GM12864 (cell line): ENCODE measurements at places on chromosomes 6 and 20.

DNA sequence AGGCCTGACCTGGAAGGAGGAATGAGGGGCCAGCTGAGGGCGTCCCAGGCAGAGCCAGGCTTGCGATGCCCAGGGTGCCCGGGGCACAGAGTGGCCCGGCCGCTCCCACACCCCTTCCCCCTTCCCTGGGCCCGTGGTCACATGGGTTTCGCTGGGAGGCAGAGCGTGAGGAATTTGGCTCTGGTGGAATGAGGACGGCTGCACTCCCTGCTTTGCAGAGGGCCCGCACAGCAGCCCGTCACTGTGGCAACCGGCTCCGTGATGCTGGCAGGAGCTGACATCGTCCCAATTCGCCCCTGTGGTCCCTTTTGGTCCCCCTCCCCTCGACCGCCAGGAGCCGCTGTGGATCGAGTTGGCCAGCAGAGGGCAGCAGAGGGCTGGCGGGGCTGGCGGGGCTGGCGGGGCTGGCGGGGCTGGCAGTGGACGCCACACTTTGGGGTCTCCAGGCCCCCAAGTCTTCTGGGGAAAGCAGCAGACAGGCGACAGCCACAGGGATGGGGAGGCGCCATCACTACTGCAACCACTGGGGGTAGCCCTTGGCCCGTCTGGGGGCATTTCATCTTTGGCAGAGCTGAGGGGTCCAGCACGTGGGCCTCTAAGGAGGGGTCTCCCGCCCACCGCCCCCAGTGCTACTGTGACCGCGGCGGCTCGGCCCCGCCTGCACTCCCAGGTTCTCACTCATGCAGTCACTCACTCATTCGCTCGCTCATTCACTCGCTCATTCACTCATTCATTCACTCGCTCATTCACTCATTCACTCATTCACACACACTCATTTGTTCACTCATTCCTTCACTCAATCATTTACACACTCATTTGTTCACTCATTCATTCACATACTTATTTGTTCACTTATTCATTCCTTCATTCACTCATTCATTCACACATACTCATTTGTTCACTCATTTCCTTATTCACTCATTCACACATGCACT lies 49.7 kb upstream of the BHLHE23 start:
- no peak for DNase-seq

DNA sequence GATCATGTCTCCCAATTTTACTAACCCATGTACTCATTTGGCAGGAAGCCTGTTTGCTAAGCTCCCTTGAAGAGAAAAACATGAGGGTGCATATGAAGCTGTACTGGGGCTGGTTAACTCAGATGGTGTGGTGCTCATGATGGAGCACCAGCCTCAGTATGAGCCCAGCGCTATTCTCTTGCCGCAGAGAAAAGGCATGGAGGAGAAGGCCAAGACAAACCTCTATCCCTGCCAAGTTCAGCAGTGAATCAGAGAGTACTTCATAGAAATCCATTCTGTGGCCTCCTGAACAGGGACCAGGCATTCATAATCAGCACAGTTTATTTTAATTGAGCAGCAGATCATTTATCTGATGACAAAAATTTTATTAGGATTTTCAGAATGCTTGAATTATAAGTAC lies 398.1 kb downstream of the LMBRD1 start:
- no peak for DNase-seq

- no peak for DNase-seq
These were observed 27.0 kb upstream of the IFNGR1 start for GRCh38 chr6:137246164-137246563.

DNA sequence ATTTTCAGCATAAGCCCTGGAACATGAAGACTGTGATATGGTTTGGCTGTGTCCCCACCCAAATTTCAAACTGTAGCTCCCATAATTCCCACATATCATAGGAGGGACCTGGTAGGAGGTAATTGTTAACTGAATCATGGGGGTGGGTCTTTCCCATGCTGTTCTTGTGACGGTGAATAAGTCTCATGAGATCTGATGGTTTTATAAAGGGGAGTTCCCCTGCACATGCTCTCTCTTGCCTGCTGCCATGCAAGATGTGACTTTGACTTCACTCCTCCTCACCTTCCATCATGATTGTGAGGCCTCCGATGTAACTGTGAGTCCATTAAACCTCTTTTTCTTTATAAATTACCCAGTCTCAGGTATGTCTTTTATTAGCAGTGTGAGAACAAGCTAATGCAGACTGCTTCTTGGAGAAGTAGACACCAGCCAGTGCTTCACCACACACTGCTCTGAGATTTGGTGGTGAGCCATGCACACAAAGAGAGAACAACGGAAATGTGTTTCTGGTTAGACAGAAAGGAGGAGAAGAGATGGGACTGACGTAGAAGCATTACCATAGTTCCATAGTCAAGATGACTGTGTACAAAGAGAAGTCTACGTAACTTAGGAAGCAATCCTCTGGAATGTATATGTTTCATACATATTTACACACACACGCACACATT lies 97.8 kb downstream of the BACH2 start:
- no peak for DNase-seq

DNA sequence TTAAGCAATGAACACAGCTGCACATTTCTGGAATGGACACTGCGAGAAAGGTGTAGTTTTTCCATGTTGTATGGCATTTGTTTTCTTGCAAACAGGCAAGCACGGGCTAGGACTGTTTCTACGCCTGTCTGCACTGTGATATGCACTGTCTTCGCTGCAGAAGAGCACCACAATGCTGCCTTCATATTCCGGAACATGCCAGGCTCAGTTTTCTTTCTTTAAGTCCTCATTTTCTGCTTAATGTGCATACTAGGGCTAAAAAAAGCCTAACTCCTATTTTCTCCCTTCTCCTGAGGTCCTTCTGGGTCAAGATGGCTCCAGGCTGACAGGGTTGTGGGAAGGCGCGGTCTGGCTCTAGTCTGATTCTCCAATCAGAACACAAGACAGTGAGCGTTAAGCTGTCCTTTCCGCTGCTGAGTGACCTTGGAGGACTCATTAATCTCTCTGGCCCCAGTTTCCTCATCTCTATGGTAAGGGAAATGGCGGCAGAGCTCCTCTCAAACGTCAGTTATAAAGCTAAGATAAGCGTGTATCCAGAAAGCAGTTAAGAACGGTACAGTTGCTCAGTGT lies 379.9 kb downstream of the C6orf118 start:
- DNase-seq = no peak

DNA sequence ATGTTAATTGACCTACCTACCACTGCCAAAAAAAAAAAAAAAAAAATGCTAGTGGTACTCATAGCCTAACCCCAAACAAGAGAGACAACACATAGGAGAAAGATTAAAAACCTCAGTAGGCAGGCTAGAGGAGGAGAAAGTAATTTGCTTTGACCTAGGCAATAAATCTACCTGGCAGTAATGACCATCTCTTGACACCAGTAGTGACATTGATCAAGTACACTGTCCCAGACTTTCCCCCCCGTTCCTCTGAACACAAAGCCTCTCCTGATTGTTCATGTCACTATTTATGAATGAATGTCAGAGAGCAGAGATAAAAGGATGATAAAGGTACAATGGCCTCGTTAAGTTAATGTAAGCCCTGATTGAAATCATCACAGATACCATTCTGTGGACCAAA lies 746.8 kb downstream of the CBLN4 start:
- DNase-seq = no peak

DNA sequence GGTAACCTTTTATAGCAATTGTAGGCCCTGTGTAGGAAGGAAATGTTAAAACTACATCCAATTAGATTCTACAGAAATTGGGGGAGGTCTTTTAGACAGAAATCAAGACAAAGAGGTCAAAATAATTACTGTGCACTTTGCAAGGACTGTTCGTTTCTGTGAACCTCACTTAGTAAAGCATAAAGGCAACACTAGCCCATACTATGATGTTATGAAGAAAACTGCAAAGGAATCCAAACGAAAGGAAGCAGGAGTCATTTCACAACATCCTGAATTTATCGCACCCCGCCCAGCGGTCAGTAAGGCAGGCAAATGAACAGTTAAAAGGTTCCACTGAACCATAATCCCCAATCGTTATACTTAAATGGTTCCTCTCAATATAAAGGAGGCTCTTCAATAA lies 429.5 kb upstream of the ARID1B start:
- DNase-seq = no peak

DNA sequence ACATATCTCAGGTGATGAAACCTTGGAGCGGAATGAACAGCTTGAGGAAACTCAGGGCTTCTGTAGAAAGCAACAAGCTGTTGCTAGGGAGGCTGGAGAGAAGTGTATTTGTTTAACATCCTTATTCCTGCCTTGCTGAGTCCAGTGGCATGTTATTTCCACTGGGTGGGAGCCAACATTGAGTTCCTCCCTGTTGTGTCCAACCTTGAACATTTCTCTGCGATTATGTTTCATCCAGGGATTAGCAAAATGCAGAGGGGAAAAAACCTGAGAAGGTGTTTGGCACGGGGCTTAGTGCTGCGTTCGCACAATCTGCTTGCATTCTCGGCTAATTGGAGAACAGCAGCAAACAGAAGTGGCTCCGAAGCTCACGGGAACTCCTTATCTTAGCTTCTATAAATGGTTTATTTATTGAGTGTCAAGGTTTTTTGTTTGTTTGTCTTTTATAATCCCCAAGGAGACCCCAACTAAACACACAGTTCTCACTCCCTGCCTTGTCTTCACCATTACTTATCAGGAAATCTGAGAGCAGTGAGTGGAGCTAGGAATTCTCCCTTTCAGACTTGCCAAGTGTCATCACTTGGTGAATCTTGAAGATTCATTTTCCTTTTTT lies 412.8 kb downstream of the CDC5L start:
- no peak for DNase-seq

- DNase-seq = no peak
These were observed 80.5 kb downstream of the MTFR2 start for GRCh38 chr6:136169394-136170148.

GRCh38 chr6:31430449-31430848 lies 27.1 kb downstream of the MICA start:
- DNase-seq = no peak

- DNase-seq = peak; percentile 84
These were observed 132.8 kb downstream of the CDK19 start for GRCh38 chr6:110682460-110682853.

- DNase-seq = no peak
These were observed 31.5 kb upstream of the COL10A1 start for GRCh38 chr6:116157391-116157790.

GRCh38 chr6:167416676-167417430 lies 92.0 kb downstream of the TTLL2 start:
- DNase-seq = no peak

DNA sequence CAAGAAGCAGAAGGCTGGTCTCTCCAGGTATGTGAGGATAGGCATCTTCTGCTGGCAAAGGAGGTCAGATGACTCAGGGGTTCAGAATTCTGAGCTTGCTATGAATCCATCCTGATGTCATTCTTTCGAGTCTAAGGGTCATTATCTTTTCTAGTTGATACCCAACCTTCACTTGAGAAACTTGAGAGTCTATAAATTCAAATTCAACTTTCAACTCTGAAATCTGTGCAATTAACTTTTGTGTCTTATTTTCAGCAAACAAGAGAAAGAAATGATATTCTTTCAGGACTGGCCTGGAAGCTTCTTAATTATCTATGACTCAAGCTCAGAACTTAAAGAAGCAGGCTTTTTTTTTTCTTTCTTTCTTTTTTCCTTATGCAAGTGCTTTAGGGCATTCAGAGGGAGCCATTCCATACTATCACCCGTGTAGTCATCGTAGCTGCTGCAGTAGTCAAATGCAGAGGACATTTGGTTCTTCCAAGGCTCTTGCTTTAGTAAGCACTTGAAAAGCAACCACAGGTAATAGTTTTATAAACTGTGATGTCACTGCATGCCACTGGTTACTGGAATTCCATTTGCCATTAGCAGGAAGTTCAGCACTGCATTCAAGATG lies 93.0 kb downstream of the ADTRP start:
- DNase-seq = no peak

DNA sequence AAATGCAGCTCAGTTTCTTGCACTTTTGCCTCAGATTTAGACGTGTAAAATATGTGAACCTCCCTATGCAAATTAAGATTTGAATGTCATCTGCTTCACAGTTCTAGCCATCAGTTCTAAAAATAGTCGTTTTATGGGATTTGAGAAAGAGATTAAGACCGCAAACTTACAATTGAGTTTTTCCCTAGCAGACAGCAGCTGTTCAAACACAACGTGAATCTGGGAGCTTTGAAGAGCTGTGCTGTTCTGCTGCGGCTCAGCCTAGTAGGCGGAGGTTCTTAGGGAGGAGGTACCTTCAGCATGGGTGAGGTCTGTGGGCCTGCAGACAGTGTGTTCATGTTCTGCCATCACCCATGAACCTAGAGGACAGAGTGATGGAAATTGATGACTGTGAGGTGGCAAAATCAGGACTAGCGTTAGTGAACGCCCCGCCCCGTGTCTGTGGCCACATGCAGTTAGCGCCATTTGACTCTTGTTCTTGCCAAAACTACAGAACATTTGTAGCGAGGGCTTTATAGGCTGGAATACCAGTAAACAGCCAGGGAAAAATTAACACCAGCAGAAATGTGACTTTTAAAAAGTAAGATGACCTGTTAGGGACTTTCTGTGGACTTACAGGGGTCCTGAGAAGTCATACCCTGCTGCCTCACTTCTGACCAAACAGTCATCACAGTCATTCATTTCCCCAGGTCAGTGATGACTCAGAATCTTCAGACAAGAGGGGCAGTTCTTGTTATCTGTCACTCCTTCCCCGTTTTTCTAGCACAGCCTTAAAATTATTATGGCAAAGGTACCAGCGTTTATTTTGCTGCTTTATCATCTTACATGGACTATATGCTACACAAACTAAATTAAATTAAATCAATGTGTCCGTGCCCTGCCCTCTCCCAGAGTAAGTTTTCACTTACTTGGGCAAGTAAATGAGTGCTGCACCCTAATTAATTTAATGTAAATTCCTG lies 84.3 kb upstream of the TMEM181 start:
- DNase-seq = peak; percentile 62

GRCh38 chr6:47163536-47163935 lies 121.4 kb upstream of the ADGRF1 start:
- peak; percentile 10 for DNase-seq

- no peak for DNase-seq
These were observed 188.7 kb downstream of the CDC5L start for GRCh38 chr6:44576132-44576631.

- no peak for DNase-seq
These were observed 44.4 kb downstream of the TRAM2 start for GRCh38 chr6:52532457-52532856.

DNA sequence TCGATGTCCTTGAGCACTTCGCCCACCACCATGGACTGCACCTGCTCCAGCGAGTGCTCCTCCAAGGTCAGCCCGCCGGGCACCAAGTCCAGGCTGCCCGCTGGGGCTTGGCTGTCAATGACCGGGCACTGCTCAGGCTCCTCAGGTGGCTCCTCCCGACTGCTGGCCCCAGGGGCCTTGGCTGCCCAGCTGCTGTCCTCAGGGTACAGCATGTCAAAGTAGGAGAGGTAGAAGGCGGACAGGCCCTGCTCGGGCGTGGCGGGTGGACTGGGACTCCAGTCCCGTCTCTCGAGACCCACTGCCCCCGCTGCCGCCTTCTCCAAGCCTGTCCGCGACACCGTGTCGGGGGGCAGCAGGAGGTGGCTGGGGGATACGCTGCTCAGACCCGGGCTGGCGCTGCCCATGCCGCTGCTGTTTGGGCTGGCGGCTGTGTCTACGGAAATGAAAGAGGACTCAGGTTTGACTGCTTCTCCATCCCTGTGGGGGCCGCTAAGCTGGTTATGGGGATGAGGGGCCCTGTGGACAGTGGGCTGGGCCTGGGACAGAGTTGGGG lies 12.0 kb downstream of the SPDEF start:
- DNase-seq = no peak

- no peak for DNase-seq
These were observed 209.6 kb upstream of the SSTR4 start for GRCh38 chr20:22825546-22825945.
